ACHN (cell line): ENCODE measurements at places on chromosomes 3 and 15.

DNA sequence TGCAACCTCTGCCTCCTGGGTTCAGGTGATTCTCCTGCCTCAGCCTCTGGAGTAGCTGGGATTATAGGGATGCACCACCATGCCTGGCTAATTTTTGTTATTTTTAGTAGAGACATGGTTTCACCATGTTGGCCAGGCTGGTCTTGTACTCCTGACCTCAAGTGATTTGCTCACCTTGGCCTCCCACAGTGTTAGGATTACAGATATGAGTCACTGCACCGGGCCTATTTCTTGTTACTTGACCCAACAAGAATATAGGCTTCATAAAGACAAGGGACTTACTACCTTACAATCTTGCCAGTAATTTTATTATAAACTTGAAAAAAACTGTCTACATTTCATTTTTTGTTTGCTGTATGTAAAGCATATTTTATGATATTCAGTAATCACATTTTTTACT is 21.4 kb upstream of the ZBTB47 start:
- DNase-seq = peak; percentile 16

GRCh38 chr3:16511681-16512434 is 1.6 kb downstream of the RFTN1 start:
- peak; percentile 64 for DNase-seq

GRCh38 chr15:60582370-60583036 is 103.6 kb upstream of the ICE2 start:
- no peak for DNase-seq

- DNase-seq = no peak
Measured at GRCh38 chr15:88833731-88834100, 30.5 kb downstream of the ACAN start.

GRCh38 chr3:25362118-25362517 is 65.9 kb upstream of the RARB start:
- no peak for DNase-seq
